ENCODE measurements at places on chromosomes 4 and X. TPM values are rescaled to one million over a fixed set of nuclear protein-coding genes. Genes with fewer than 3 reads are reported as not detected.

CNOT6L gene
- 119 TPM for total RNA-seq

DNA sequence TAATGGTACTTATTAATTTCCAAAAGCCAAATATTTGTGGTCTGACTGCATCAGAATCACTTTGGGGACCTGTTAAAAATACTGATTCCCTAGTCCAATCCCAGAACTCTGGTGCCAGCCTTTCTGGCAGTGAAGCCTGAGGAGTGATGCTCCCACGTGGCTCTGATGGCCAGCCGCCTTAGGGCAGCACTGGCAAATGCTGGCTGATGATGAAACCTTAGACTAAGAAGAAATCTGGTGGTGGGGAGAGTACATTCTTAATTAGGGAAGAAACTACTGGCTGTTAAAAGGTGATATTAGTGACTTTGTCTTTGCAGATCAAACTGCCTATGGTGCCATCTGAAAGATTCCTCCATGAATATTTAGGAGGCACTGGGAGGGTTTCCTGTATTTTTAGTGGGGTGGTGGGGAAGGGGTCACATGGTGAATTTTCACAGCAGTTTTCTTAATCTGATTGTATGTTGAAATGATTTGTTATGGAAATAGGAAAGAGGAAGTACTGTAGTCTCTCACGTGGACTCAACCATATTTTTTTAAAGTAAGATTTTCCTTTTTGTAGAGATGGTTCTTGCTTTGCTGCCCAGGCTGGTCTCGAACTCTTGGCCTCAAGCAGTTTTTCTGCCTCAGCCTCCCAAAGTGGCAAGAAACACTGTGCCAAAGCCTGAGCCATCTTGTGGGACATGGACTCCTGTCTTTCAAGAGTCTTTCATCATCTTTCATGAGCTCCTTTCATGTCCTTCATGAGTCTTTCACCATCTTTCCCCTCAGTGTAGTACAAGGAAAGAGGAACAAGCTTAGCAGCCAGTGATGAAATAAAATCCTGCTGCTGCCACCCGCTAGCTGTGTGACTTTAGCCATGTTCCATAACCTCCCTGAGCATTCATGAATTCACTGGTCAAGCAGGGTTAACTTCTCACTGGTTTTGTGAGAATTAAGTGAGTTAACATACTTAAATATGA is 90.8 kb downstream of the ZNF330 start:
- DNase-seq = no peak

NPY5R gene
- not detected for total RNA-seq

SRPX gene
- total RNA-seq = 0.25 TPM

DNA sequence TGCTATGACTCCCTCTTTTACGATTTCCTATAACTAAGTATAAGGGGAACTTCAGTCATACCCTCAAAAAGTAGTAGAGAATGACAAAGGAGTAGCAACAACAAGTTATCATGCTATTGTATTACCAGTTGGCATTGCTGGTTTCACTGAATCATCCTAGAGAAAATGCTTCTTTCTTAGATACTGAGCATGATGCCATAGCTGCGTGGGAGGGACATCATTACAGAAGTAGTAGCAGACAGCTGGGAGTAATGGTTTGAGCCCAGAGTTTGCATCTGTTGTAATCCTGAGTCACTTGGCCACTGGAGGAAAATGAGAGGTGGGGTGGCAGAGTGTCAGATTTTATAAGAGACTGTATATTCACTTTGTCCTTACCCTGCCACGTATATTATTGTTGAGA is 38.6 kb downstream of the MTMR1 start:
- DNase-seq = no peak

GRCh38 chrX:39507034-39507433 is 590.7 kb downstream of the BCOR start:
- no peak for DNase-seq

DNA sequence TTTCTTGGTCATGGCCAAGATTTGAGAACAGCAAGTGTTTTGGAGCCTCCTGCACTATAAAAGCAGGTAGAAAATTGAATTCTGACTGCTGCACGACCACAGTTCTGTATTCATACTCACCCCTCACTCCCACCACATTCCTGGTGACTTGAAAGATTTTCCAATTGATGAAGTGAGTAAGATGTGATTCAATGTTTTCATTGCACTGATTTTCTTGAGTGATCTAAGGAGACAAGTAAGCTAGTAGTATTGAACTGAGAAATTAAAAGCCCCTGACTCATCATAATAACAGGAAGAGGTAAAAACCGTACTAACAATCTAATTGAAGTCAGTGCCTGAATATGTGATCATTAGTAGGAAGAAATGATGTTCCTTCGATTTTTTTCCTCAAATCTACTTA is 6.1 kb upstream of the SEC24D start:
- no peak for DNase-seq

DNA sequence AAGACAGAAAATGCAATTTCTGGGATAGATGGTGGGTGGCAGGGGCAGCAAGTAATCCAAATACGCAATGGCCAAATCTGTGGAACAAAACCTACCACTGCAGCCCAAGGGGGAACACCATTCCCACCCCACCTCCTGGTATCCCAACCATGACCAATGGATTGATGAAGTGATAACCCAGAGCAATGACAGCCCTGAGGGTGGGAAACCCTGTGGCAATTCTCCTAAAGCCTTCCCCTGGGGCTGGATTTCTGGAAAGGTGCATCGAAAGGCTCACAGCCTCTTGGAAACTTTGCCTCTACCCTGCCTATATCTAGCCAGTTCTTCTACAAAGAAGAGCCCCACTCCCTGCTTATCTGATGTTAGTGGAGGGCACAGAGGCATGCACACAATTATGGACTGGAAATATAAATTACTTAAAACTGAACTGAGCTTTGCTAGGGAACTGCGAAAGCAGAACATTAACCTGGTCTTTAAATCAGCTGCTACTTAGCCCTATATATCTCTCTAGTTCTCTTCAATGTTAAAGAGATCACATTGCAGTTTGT is 59.9 kb upstream of the TXK start:
- DNase-seq = no peak

RBM41 gene
- 15.7 TPM for total RNA-seq

- no peak for DNase-seq
Observed at GRCh38 chr4:147312376-147313046, 168.4 kb upstream of the EDNRA start.

DNA sequence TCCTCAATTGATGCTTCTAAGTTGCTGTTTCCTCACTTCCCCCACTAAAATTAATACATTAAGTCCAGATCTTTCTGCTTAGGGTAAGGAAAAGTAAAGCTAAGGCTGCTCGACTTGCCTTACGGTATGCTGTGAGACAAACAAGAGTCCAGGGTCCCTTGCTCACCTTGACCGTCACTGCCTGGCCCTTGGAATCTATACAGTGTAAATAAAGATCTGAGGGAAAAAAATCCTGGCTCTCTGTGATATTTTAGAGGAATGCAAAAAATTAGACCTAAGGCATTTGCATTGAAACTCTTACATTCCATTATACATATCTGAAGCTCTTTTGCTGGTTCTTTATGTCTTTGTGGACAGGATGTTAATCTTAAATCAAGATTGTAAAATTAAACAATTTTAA is 129.6 kb upstream of the HCCS start:
- no peak for DNase-seq

DNA sequence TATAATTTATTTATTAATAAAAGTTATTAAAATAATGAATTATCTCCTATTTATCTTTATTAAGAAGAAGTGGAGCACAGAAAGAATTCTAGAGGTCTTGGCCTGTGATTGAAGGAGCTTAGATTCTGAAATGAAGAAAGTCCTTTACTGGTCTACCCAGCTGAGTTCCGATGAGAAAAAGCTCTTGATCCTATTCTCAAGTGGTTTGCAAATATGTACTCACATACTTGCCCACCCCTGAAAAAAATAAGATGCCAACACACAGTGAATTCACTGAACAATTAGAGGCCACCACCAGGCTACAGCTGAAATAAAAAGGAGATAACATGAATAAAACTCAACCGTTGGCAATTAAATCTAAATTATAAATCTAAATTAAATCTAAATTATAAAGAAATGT is 253.4 kb downstream of the MAPK10 start:
- no peak for DNase-seq

DNA sequence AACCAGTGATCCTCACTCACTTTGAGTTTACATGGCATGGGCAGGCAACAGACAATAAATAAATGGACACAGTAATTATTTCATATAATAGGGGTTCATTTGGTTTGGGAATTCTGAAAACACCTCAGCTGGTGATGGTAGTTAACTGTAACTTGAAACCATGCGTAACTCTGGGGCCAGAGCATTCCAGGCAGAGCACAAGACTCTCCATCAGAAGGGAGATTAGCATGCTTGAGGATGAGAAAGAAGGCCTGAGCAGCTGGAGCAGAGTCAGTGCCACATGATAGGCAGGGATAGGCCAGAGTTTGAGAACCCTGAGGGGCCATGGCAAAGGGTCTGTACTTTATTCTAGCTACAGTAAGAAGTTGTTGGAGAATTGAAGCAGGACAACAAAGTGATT is 56.3 kb upstream of the CXCL8 start:
- no peak for DNase-seq

GIMD1 gene
- not detected for total RNA-seq

GRCh38 chr4:107991945-107992630 is 2.4 kb downstream of the HADH start:
- DNase-seq = no peak

GRCh38 chr4:171203425-171203824 is 609.8 kb upstream of the GALNTL6 start:
- no peak for DNase-seq
